Thymus (tissue), 14 donors: ENCODE measurements at places on chromosomes 16 and 17. TPM values are rescaled to one million over a fixed set of nuclear protein-coding genes. Genes with fewer than 3 reads are reported as not detected.

The NAGLU gene
- 10.0 TPM for total RNA-seq

GRCh38 chr17:9021992-9022572, 772 bp downstream of the NTN1 start:
- no peak for DNase-seq

GRCh38 chr17:17776889-17777288, 59.9 kb downstream of the SREBF1 start:
- DNase-seq = no peak

- no peak for DNase-seq
These were observed at the start of gene KCNJ12 for GRCh38 chr17:21376081-21376758. KCNJ12 (plus strand) TSS chr17:21376357; CDS start chr17:21415343, 38,986 bp downstream.

DNA sequence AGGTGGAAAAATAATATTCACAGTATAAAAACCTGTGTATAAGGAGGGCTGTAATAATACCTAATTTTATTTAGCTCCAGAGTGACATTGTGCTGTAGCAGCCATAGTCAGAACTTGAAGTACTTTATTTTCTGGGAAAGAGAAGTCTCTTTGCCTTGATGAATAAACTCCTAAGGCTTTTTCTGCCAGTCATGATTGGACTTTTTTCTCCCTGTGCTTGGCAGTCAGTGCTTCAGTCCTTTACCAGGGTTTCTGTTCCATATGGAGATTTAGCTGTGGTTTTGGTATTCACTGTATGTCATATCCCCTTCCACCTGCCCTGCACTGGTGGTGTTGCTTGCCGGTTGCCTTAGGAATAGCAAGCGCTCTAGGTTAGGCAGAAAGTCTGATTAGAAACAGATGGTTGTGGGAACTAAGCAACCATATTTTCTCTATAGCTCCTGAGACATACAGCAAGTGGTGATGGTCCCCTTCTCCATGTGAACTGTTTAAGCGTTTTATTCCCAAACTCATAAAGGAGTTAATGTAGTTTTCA, 24.7 kb downstream of the DDX42 start:
- no peak for DNase-seq

- no peak for DNase-seq
These were observed 77.0 kb upstream of the AXIN2 start for GRCh38 chr17:65638221-65638975.

DNA sequence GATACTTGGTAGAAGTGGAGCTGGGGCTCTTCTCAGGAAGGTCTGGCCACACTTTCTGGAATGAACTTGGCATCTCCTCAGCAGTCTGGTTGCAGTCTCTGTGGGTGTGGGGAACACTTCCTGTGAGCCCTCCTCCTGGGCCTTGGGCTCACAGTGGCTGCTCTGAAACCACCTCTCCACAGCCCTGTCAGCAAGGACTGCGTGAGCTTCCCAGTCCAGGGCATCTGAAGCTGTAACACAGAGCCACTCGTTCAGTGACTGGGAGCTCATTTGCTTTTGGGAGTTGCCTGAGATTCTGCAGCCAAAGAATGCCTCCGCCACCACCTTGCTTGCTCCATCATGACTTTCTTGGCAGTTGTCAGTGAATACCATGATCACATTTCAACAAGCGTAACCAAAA, 60.0 kb downstream of the CLEC16A start:
- DNase-seq = no peak
